ENCODE measurements at places on chromosomes 1 and 21.

DNA sequence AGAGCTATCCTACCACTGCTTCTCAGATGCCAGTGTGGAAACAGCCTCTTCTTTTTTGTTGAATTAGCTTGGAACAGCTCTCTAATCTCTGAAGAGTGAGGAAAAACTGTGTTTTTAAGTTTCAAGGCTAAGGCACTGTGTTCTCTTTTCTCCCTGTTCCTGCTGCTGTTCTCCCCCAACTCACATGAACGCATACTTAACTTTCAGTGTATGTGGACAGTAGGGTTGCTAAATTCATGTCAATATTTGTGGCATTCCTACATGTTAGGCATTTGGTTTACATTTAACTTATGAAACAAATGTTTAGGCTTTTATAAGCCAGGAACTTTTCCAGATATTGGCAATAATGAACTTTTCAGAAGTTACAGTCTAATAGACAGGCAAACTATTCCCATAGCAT is 6.8 kb downstream of the BACH1 start:
- DNase-seq = no peak
- H3K4me3 ChIP-seq = no peak overlapping the region
- no peak overlapping the region for H3K27ac ChIP-seq

GRCh38 chr1:91720044-91720443 is 165.9 kb downstream of the TGFBR3 start:
- no peak overlapping the region for H3K4me3 ChIP-seq
- H3K4me1 ChIP-seq = peaks cover 4% of the 10 kb centered on the region
- H3K27ac ChIP-seq = no peak overlapping the region
- no peak for DNase-seq

- peak; percentile 45 for DNase-seq
- H3K36me3 ChIP-seq = peaks cover 8% of the 10 kb centered on the region
- H3K27me3 ChIP-seq = no peaks in the 10 kb centered on the region
- H3K27ac ChIP-seq = peak overlapping the region; percentile 84
- H3K4me1 ChIP-seq = peaks cover 32% of the 10 kb centered on the region
- H3K4me3 ChIP-seq = peak overlapping the region; percentile 15
These were observed 250.2 kb upstream of the FGGY start for GRCh38 chr1:59046730-59047157.

DNA sequence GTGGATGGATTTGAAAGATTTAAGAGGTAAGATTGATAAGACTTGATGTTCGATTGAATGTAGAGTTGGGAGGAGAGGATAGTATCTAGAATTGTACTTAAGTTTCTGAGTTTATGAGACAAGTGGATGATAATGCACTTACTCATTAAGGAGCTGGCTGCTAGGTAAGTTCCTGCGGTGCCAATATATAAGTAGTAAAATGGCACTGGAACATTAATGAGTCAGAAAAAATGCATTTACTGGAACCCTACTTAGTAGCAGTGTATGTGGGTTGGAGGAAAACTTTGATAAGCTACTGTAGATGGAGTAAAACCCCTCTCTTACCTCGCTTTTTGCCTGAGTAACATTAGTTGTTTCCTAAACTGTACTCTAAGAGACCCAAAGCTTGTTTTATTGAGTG is 68.2 kb downstream of the ZFYVE9 start:
- H3K4me1 ChIP-seq = peaks cover 3% of the 10 kb centered on the region
- no peaks in the 10 kb centered on the region for H3K27me3 ChIP-seq
- DNase-seq = no peak
- H3K27ac ChIP-seq = no peak overlapping the region
- H3K36me3 ChIP-seq = peaks cover 12% of the 10 kb centered on the region
- no peak overlapping the region for H3K4me3 ChIP-seq

- DNase-seq = peak; percentile 43
- H3K36me3 ChIP-seq = peaks cover 31% of the 10 kb centered on the region
- no peak overlapping the region for H3K4me3 ChIP-seq
- H3K27me3 ChIP-seq = no peaks in the 10 kb centered on the region
These were observed 28.7 kb downstream of the RUNX1 start for GRCh38 chr21:35020436-35020835.

DNA sequence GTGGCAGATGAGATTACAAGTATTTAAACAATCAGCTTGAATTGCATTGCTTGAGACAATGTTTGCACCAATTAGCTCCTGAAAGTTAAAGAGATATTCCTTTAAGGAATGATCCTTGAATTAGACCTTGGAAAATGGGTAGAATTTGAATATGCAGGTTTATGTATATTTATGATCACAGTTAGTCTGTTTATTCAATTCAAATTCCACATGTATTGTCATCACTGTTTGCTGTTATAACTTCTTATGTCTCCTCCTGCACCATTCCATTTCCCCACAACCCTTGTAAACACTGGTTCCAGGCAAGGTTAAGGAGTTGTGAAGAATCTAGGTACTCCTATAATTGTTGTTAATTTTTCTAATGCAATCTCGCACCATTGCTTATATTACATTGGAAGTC is 518.2 kb upstream of the PBX1 start:
- no peak for DNase-seq
- H3K36me3 ChIP-seq = no peaks in the 10 kb centered on the region
- H3K4me3 ChIP-seq = no peak overlapping the region
- no peak overlapping the region for H3K27ac ChIP-seq

- H3K4me3 ChIP-seq = no peak overlapping the region
- no peaks in the 10 kb centered on the region for H3K27me3 ChIP-seq
- no peaks in the 10 kb centered on the region for H3K4me1 ChIP-seq
- peaks cover 1% of the 10 kb centered on the region for H3K36me3 ChIP-seq
These were observed 352.4 kb downstream of the PTBP2 start for GRCh38 chr1:97073936-97074335.

GRCh38 chr21:35368326-35368725 is 319.2 kb upstream of the RUNX1 start:
- no peak overlapping the region for H3K4me3 ChIP-seq
- no peak overlapping the region for H3K27ac ChIP-seq
- H3K27me3 ChIP-seq = no peaks in the 10 kb centered on the region
- no peak for DNase-seq
- H3K36me3 ChIP-seq = no peaks in the 10 kb centered on the region
- no peaks in the 10 kb centered on the region for H3K4me1 ChIP-seq

- no peaks in the 10 kb centered on the region for H3K27me3 ChIP-seq
- H3K4me1 ChIP-seq = peaks cover 6% of the 10 kb centered on the region
- H3K4me3 ChIP-seq = no peak overlapping the region
- no peak overlapping the region for H3K27ac ChIP-seq
- no peak for DNase-seq
These were observed 244.7 kb downstream of the SDCCAG8 start for GRCh38 chr1:243500512-243500911.

DNA sequence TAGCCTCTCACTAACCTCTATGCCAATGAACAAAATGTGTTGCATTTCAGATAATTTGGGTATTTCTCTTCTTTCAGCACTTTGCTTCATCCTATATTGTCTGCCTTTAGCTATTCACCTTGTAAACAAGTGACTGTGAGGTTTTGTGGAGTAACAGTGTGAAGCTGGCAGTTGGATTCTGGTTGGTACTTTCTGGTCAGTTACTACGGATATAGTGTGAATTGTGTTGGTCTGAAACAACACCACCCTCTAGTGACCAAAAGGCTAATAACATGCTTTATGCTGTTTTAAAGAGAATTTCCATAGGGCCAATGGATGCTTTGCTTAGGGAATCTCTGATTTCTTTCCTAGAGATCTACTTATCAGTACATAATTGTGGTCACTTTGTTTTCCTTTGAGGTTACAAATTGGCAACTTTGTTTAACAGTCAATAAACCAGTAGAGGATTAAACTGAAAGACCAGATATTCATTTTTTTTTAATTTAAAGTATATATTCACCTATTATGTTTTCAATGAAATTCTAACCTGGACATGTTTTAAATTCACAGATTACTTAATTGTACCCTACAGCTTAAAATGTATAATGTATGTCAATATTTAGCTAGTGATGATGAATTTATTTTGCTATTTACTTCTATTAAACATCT is 2.5 kb upstream of the PTGER3 start:
- no peak overlapping the region for H3K4me3 ChIP-seq
- peaks cover 40% of the 10 kb centered on the region for H3K27me3 ChIP-seq
- H3K27ac ChIP-seq = no peak overlapping the region
- no peaks in the 10 kb centered on the region for H3K36me3 ChIP-seq
- DNase-seq = no peak

DNA sequence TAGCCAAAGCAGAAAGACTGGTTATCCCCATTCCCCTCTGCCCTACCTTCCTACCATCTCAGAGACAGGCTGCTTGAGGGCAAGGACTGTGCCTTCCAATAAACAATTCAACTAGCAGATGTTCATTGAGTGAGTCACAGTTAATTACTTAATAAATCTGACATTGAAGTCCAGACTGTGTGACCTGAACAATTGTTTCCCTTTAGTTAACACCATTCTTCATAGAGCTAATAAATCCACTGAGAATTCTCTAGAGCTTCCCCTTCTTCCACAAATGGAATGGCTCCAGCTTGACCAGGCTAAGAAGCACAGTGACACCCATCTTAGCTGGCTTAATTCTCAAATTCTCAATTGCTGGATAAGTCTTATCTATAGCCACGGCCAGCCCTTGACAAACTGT is 61.9 kb upstream of the GJA5 start:
- DNase-seq = no peak
- no peaks in the 10 kb centered on the region for H3K4me1 ChIP-seq
- H3K27ac ChIP-seq = no peak overlapping the region
- H3K27me3 ChIP-seq = no peaks in the 10 kb centered on the region
- no peaks in the 10 kb centered on the region for H3K36me3 ChIP-seq

DNA sequence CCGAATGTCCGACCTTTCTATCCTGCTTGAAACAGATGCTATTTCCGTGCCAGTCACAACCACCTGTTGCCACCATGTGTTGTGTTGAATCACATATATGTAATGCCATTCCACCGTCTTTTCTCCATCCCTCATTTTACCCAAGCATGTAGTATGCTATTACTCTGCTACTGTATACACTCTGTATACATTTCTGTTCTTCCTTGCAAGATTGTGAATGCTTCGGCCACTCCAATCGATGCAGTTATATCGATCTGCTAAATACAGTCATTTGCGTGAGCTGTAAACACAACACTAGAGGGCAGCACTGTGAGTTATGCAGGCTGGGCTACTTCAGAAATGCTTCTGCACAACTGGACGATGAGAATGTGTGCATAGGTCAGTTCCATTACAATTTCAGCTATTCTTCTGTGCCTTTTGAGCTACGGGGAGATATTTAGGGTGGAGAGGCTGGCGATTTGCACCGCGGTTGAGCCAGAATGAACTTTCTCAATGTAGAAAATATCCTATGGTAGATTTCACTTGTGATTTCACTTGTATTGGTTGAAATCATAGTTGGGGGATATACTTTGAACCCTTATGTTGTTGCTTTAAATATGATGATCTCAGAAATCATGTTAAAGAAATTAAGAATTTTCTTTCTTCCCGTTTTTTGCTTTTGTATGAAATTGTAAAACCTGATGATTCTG is 289.8 kb downstream of the NTNG1 start:
- no peaks in the 10 kb centered on the region for H3K4me1 ChIP-seq
- no peak overlapping the region for H3K27ac ChIP-seq
- peaks cover 4% of the 10 kb centered on the region for H3K27me3 ChIP-seq
- H3K36me3 ChIP-seq = no peaks in the 10 kb centered on the region
- no peak overlapping the region for H3K4me3 ChIP-seq

GRCh38 chr1:223479718-223480425 is 86.7 kb downstream of the CCDC185 start:
- no peak for DNase-seq
- H3K27ac ChIP-seq = no peak overlapping the region
- no peaks in the 10 kb centered on the region for H3K4me1 ChIP-seq
- H3K27me3 ChIP-seq = peaks cover 33% of the 10 kb centered on the region

- no peak overlapping the region for H3K4me3 ChIP-seq
- H3K36me3 ChIP-seq = no peaks in the 10 kb centered on the region
- H3K27ac ChIP-seq = no peak overlapping the region
These were observed 467.1 kb downstream of the LMO4 start for GRCh38 chr1:87795615-87796337.

- peaks cover 5% of the 10 kb centered on the region for H3K27me3 ChIP-seq
- peak overlapping the region; percentile 89 for H3K27ac ChIP-seq
- H3K36me3 ChIP-seq = peaks cover 21% of the 10 kb centered on the region
- H3K4me1 ChIP-seq = peaks cover 27% of the 10 kb centered on the region
- DNase-seq = no peak
- peak overlapping the region; percentile 95 for H3K4me3 ChIP-seq
These were observed 531 bp downstream of the SNIP1 start for GRCh38 chr1:37553598-37553926.

GRCh38 chr1:155188268-155188667 is 14.6 kb downstream of the TRIM46 start:
- H3K27ac ChIP-seq = peak overlapping the region; percentile 65
- H3K4me1 ChIP-seq = peaks cover 16% of the 10 kb centered on the region
- no peaks in the 10 kb centered on the region for H3K36me3 ChIP-seq
- peaks cover under 1% of the 10 kb centered on the region for H3K27me3 ChIP-seq

DNA sequence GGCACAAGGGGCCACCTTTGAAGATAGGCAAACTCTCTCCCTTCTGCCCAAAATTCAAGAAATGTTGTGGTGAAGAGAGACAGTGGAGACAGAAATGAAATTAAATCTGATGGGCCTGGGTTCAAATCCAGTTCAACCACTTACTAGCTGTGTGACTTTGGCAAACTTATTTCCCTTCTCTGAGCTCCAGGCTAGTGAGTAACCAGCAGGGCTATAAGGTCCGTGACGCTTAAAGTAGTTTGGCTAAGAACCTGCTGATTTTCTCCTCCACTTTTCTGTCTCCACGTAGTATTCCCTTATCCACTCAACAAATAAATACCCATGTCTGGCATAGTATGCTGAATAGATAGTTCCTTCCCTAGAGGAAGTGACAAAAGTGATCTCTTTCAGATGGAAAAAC is 1.9 kb downstream of the SLC2A1 start:
- H3K36me3 ChIP-seq = peaks cover 38% of the 10 kb centered on the region
- peak overlapping the region; percentile 91 for H3K27ac ChIP-seq
- H3K27me3 ChIP-seq = peaks cover 4% of the 10 kb centered on the region
- no peak for DNase-seq
- peak overlapping the region; percentile 98 for H3K4me3 ChIP-seq
- H3K4me1 ChIP-seq = peaks cover 55% of the 10 kb centered on the region

GRCh38 chr1:51297401-51298321 is 32.7 kb downstream of the TTC39A start:
- H3K27me3 ChIP-seq = no peaks in the 10 kb centered on the region
- H3K27ac ChIP-seq = no peak overlapping the region
- peaks cover 20% of the 10 kb centered on the region for H3K4me1 ChIP-seq
- no peak for DNase-seq
- H3K36me3 ChIP-seq = no peaks in the 10 kb centered on the region
- peak overlapping the region; percentile 12 for H3K4me3 ChIP-seq

GRCh38 chr1:36585569-36586548 is 103.1 kb upstream of the CSF3R start:
- no peak for DNase-seq
- peaks cover 38% of the 10 kb centered on the region for H3K27me3 ChIP-seq
- no peak overlapping the region for H3K27ac ChIP-seq
- H3K4me1 ChIP-seq = no peaks in the 10 kb centered on the region
- H3K4me3 ChIP-seq = no peak overlapping the region

- H3K36me3 ChIP-seq = no peaks in the 10 kb centered on the region
- H3K27me3 ChIP-seq = no peaks in the 10 kb centered on the region
- no peak overlapping the region for H3K27ac ChIP-seq
These were observed 156.1 kb upstream of the LRRC7 start for GRCh38 chr1:69411617-69412016.

Measured in activated naive CD8-positive, alpha-beta T cell treated with anti-CD3 and anti-CD28 coated beads for 36 hours (primary cell).